Stimulated activated CD8-positive, alpha-beta memory T cell treated with anti-CD3 and anti-CD28 coated beads, Interleukin-4, amount 100 ng/mL, for 1 hour (primary cell): ENCODE measurements at places on chromosomes 3 and 15.

GRCh38 chr15:94282269-94283250 lies 51.2 kb downstream of the MCTP2 start:
- no peak for DNase-seq

DNA sequence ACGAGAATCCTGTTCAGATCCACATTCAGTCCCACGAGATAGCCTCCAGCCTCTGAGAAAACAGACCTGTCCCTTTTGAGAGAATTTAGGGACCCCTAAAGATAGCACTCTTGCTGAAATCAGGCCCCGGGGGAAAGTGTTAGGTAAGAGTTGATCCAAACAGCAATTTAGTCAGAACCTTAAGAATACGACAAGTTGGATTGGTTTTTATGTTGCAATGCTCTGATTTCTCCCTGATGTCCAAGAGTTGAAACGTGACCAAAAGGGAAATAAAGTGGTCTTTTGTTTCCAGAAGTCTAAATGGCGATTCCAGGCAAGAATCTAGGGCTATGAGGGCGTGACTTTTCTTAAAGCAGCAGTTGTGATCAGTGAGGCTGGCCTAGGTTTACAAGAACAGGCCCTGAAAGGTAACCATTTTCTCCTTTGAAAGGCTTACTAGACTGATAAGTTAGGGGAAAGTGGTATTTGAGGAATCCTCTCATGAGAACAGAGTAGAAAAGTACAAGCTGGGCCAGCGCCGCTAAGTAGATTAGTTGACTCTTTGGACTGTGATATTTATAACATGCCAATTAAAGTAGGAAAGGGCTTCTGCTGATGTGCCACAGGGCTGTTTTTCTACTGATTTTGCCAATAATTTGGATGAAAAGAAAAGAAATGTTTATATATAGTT lies 4.9 kb downstream of the MAN2A2 start:
- no peak for DNase-seq

GRCh38 chr3:106191211-106191610 lies 322.4 kb upstream of the CBLB start:
- DNase-seq, result no peak

- no peak for DNase-seq
Measured at GRCh38 chr3:144162042-144162441, 190.4 kb downstream of the DIPK2A start.

- DNase-seq, result no peak
Measured at GRCh38 chr15:22884344-22884743, 45.9 kb downstream of the NIPA2 start.

DNA sequence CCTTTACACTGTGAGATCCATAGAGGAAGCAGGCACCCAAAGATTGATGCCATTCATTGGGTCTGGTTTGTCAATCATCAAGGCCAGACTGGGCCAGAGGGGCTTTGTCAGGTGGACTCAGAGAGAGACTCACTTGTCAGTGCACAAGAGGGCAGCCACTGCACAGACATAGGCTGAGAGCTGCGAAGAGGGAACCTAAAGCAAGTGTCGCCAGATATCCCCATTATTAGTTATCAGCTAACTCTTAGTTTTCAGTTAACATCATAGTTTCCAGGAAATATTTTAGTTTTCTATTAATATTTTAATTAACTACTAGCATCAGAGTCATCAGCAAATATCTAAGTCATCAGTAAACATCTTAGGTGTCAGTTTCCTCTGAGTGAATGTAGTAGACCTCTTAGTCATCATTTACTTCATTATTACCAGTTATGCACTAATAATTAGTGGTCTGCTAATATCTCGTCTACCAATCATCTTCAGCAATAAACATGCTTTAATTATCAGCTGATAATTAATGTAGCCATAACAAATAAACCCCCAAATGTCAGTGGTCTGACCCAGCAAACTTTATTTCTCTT lies 41.7 kb upstream of the LIMD1 start:
- DNase-seq, result no peak

DNA sequence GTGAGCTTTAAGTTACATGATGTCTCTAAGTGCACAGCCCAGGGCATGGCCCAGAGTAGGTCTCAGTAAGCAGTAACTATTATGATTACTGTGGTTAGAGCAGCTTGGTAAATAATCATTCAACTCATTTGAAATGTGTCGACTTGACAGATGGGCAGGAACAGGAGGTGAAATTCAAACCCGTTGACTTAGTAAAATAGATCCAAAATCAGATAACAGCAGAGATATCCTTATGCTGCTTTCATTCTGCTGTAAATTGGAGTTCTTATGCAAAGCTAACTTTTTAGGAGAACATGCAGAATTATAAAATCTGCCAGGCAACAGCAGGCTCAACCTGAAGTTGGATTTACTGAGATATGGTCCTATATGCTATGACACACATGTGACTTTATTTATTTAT lies 118.7 kb upstream of the KLHL25 start:
- no peak for DNase-seq

- no peak for DNase-seq
Measured at GRCh38 chr3:149374391-149374790, 3.1 kb downstream of the TM4SF1 start.

- no peak for DNase-seq
Measured at GRCh38 chr3:56125358-56126005, 342.8 kb downstream of the ERC2 start.

GRCh38 chr15:88140398-88140797 lies 116.1 kb downstream of the NTRK3 start:
- no peak for DNase-seq

DNA sequence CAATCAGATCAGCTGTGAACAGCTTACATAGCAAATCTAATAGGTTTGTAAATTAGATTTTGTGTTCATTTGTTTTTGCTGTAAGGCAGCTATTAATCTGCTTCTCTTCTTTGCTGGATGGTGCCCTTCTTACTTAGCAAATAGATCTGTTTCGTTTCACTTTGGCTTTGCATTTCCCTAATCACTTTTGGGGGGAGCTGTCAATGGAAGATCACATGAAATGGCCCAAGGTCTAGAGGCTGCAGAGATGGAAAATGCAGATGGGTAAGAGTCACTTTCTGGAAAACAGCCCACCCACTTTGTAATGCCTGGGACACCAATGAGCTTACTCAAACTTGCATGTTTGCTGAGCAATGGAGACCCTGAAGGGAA lies 36.4 kb downstream of the ST8SIA2 start:
- DNase-seq, result no peak

DNA sequence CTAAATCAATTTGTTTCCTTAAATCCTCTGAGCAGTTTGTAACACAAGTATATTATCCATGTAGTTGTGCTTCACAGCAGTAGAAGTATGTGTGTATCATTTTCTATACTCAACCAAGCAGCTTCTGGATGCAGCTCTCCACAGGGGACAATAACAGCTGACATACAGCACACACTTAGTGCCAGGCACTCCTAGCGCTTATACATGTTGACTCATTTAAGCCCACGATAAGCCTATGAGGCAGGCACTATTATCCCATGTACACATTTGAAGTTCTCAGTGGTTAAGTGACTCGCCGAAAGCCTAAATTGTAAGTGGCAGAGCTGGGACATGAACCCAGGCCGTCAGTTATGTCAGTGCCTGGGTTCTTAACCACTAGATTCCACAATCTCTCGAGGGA lies 20.3 kb upstream of the LPP start:
- no peak for DNase-seq

- no peak for DNase-seq
Measured at GRCh38 chr3:142962520-142963233, 797 bp downstream of the PAQR9 start.

DNA sequence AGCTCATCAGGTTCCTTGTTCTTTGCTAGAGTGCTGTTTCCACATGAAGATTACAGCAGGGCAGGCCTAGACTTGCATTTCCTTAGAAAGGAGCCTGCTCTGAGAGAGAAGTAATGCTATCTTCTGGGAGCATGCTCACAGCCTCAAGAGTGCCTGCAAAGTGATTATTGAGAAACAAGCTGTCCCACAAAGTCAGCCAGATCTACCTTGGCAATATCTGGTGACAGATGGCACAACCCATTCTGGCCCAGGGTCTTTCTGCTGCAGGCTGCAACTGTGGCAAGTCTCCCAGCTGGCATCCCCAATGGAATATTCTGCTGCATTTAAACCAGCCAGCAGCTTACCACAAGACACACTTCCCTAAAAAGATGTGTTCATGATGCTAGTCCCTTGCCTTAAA lies 29.3 kb downstream of the MTMR10 start:
- DNase-seq, result no peak

DNA sequence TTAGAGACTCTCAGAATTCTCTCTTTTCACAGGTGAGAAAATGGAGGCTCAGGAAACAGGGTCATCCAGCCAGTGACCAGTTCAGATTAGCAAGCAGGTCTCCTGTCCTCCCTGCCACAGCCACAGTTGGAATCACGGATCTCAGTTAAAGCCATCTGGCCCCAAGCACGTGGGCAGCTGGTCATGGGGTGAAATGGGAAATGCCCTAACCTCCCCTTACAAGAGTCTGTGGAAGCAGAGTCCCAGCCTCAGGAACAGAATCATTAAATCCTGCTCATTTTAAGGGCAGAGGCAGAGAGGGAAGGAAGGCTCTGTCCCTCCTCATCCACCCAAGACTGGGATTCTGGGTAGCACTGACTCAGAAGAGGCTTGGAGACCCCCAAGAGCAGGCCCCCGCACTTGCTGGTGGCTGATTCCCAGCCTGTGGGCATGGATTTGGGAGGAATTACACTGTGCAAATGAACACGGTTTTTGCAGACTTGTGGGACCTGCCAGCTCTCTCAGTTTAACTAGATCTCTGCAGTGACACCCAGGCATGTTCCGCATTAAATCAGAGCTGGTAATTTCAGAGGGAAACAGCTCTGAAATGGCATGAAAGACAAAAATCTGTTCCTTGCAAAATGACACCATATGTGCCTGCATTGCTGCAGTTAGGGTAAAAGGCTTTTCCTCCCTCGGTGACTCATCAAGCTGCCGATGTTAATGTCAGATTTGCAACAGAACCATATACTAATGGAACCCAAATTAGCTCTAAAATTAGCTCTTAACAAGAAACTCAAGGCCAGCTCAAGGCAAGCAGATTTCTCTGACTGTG lies 89.0 kb downstream of the BDH1 start:
- no peak for DNase-seq

DNA sequence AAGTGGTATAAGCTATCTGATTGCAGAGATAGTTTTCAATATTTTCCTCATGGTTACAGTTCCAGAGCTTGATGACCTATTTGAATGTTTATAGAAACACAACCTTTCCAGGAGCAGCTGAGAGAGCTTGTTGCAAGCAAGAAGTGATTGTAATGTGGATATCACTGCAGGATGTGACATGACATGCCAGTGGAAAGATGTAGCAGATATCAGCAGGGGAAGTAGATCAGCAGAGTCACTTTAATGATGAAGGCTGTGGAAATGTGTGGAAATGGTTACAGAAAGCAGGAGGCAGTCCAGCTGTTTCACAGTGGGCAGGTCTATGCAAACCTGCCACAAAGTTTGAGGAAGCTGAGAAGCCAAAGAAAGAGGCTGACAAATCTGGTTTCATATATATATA lies 21.0 kb downstream of the TMEM158 start:
- no peak for DNase-seq

DNA sequence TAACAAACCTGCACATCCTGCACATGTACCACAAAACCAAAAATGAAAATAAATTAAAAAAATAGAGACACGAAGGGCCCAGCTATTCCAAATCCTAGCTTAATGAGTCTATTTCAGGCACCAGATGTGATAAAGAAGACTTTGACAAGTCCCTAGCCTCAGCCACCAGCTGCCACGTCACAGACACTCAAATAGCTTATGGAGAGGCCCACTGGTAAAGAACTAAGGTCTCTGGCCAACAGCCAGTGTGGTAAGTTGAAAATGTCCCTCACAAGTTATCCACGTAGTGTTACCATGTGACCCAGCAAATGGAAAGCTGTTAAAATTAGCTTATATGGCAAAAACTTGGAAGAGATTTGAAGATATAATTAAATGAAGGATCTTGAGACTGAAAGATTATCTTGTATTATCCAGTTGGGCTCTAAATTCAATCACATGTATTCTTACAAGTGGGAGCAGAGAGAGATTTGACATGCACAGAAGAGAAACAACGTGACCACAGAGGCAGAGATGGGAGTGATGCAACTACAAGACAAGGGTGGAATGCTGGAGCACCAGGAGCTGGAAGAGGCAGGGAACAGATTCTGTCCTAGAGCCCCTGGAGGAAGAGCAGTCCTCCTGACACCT lies 10.9 kb downstream of the ACSBG1 start:
- no peak for DNase-seq

DNA sequence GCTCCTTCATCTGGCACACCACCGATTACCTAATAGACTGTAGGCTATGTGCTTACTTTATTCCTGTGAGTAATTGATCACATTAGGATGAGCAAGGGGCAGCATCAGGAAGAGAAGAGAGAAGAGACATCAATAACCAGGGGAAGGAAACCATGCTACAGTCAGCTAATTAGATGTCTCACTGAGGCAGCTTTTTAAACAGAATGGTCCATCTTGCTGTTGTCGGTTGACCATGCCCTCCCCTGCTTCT lies 278.4 kb downstream of the RPLP1 start:
- no peak for DNase-seq

- DNase-seq, result peak; percentile 28
Measured at GRCh38 chr3:154252759-154253638, 71.3 kb downstream of the DHX36 start.

- no peak for DNase-seq
Measured at GRCh38 chr3:100046986-100047385, 67.3 kb downstream of the FILIP1L start.

DNA sequence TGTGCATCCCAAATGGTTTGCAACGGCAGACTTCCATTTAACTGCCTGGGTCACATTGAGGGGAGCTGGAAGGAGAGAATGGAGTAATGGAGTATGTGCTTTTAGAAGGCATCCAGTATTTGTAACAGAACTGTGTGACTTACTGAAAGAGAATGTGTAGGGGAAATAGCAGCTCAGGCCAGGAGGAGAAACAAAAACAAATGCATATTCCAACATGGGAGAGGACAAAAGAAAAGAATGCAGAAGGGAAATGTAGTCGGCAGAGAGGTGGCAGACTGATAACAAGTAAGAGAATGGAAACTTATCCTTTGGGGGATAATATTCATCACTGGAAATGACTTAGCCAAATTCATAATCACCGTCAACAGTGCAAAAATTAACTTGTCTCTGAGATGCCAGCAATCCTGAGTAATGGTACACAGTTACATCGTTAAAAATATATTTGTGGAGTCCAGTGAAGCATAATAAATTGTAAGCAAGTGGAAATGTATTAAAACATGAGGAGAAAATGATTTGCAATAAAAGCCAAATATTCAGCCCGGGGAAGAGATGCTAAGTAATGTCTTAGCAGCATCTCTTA lies 294.9 kb upstream of the SGO1 start:
- DNase-seq, result no peak

- DNase-seq, result no peak
Measured at GRCh38 chr3:6444888-6445658, 415.8 kb upstream of the GRM7 start.

- no peak for DNase-seq
Measured at GRCh38 chr15:42732095-42732827, 4.7 kb downstream of the CDAN1 start.
